Transverse colon (tissue), 4 donors: ENCODE measurements at places on chromosomes 3 and 15. TPM values are rescaled to one million over a fixed set of nuclear protein-coding genes. Genes with fewer than 3 reads are reported as not detected.

The PLXNB1 gene
- 530 TPM for total RNA-seq

The LRTM1 gene
- not detected for total RNA-seq

The MEIS2 gene
- total RNA-seq = 40.0 TPM

The WDR53 gene
- 14.2 TPM for total RNA-seq

The THSD4 gene
- 57.2 TPM for total RNA-seq

The PRR23B gene
- not detected for total RNA-seq

The OXTR gene
- total RNA-seq = 0.27 TPM

The CD200R1 gene
- not detected for total RNA-seq
